ENCODE measurements at places on chromosomes 11 and 22.

DNA sequence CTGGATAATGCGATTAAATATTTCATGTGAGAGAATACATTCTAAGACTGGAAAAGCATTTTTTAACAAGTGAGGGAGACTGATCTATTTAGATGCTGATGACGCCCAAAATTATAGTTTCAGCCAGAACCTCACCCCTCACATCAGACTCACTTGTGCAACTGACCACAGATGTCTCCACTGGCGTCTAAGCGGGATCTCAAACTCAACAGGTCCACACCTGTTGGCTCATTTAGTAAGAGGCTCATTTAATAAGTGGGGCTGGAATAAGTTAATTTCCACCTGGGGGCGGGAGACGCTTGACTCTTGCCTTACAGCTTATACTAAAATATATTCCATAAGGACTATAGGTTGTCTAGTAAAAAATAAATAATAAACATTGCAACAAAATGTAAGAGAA is 47.5 kb downstream of the MORC2 start:
- no peak for DNase-seq

- no peak for DNase-seq
Measured at GRCh38 chr22:34055525-34056200, 135.4 kb upstream of the LARGE1 start.

DNA sequence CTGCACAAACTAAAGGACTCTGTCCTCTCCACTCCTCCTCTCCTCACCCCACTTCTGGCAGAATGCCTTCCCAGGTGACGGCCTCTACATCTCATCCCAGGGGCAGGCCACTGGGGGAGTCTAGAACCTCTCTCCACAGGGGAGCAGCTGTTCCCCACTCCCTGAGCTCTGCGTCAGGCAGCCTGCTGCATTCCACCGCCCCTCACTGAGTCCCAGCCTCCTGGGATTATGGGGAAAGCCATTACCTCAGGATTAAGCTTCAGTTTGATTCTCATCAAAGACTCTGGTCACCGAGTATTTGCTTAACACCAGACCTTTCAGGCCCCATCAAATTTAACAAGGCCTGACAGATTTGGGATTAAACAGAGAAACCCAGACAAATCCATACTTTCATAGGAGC is 405.9 kb downstream of the NXPE2 start:
- DNase-seq, result no peak

GRCh38 chr11:107688322-107688918 is 23.4 kb downstream of the SLN start:
- DNase-seq, result no peak

DNA sequence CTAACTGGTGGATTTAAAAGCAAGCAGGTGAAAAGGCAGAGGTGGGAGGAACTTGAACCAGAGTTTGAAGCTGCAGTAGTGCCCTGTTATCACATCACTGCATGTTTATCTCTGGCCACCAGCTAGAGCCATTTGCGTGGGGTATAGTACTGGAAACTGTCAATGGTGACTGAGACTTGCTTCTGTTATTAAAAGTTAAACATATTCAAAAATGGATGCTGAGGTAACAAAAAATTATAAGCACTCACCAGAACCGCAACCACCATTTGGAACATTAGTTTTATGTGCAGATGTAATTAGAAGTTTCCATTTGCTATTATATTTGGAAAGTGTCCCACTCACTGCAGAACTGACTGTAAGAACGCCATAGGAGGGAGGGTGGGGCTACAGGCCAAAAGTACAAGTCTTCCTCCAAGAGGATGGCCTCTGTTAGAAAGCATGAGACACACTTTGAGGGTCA is 1.2 kb upstream of the CD59 start:
- DNase-seq, result no peak

- DNase-seq, result no peak
Measured at GRCh38 chr11:5665051-5665570, 19.8 kb downstream of the TRIM5 start.

GRCh38 chr11:119222308-119222707 is 16.2 kb downstream of the CBL start:
- DNase-seq, result no peak

DNA sequence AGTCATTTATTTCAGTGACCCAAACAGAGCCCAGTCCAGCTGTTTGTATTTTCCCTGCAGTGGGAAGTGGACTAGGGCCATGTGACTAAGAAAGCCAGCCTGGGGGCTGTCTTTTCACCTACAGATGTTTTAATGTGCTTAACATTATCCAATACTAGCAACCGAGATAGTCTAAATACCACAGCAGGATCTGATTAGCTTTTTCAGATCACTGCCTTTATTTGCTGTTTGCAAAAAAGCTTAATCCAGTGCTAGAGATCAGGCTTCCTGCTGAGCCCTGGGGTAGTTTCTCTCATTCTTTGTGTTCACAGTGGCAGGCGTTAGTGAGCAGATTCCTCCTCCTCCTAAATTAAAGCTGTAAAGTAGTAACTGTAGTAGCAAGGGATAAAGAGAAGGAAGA is 35.0 kb downstream of the ZC3H12C start:
- no peak for DNase-seq

DNA sequence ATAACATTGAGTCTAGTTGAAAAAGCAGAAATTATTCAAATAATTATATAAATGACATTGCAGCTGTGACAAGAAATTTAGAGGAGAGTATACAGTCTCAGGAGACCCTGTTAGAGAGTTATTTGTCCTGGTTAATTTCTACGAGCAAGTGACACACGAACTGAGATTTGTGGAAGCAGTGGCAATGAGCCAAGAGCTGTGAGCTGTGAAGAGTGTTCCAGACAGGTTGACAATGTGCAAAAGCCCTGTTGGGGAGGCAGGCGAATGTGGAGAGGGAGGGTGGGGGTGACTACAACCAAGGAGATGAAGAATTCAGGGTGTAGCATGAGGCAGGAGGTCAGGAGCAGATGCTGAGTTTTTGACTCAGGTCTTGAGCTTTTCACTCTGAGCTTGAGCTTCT is 620.2 kb upstream of the TENM4 start:
- no peak for DNase-seq

DNA sequence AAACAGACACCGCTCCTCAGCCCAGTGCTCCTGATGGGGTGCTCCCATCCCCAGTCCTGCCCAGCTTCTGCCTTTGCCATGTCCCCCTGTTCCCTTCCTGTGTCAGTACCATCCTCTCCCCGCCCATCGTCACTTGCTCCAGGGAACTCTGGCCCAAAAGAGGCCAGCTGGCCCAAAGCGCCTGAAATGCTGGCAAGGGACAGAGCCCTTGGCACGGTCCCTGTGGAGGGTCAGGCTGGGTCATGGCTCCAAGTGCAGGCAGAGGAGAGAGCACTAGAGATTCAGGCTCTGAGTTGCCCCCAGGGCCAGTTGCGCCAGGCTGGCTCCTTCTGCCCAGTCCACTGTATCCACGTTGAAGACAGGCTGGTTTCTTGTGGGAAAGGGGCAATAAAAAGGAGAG is 8.4 kb upstream of the HDHD5 start:
- DNase-seq, result no peak

DNA sequence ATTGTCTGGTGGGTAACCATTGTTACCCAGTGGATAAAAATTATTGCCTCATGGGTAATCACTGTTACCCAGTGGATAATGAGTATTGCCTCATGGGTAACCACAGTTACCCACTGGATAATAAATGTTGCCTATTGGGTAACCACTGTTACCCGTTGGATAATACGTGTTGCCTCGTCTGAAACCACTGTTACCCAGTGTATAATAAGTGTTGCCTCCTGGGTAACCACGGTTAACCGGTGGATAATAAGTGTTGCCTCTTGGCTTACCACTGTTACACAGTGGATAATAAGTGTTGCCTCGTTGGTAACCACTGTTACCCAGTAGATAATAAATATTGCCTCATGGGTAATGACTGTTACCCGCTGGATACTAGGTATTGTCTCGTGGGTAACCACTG is 20.9 kb upstream of the NXPE4 start:
- no peak for DNase-seq

- DNase-seq, result no peak
Measured at GRCh38 chr11:112163875-112164685, at the start of gene IL18. TSS of gene IL18 (minus strand) at chr11:112164094. CDS start at chr11:112155053, 9,041 bp downstream.

DNA sequence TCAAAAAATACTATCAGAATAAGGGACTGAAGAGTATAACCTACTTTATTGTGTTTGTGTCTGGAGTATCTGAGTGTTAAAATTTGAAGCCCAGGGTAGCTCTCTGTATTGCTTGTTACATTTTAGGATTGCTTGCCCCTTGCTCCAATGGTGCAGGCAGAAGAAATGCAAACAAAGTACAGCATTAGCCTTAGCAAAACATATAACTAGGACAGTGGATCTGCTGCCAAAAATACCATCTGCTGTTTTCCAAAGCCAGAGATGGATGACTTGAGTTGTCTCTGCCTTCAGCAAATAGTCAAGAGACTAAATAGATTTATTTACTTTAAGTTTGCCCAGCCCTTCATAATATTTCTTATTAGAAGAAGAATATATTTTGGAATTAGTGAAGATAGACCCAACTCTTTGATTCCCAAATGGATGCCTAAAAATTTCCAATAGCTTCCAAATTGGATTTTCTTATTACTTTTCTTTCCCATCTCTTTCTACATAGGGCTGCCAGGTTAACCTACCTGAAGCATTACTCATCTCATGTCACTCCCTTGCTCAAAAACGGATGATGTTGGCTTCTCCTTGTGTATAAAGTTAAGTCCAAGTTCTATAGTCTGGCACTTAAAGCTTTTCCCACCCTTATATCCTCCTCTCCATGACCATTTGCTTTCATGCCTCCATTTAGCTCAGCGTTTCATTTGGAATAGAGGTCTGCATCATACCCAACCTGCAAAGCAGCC is 66.3 kb downstream of the LDLRAD3 start:
- DNase-seq, result no peak

- DNase-seq, result no peak
Measured at GRCh38 chr11:64391839-64392238, 32.9 kb downstream of the RPS6KA4 start.

DNA sequence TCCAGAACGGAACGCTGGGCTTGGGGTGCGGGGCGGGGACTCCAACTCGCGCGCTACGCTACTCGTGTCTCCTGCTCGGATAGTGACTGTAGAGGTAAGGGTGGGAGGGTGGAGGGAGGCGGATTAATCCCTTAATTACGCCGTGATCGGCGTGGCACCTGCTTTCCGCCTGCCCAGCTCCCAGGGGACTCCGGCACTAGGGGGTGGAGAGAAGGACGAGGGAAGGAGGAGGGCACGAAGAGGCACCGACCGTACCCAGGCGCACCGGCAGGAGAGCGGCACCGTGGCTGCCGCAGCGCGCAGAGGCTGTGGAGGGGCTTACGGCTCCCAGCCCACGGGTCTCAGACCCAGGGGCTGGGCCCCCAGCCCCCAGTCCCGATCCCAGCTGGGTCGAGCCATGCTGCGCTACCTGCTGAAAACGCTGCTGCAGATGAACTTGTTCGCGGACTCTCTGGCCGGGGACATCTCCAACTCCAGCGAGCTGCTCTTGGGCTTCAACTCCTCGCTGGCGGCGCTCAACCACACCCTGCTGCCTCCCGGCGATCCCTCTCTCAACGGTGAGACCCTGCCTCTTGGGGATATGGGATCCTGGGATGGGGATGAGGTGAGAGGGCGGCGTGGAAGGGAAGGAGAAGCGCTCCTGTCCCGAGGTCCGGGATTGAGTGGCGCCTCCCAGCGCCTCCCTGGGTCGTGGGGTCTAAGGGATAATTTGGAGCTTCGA is at the start of gene ROBO3:
TSS of gene ROBO3 (plus strand) at position 252 of the 721 bp plus-strand sequence. CDS start at position 398, 146 bp downstream.
- DNase-seq, result no peak

- no peak for DNase-seq
Measured at GRCh38 chr11:10762185-10762584, 11.1 kb downstream of the CTR9 start.

DNA sequence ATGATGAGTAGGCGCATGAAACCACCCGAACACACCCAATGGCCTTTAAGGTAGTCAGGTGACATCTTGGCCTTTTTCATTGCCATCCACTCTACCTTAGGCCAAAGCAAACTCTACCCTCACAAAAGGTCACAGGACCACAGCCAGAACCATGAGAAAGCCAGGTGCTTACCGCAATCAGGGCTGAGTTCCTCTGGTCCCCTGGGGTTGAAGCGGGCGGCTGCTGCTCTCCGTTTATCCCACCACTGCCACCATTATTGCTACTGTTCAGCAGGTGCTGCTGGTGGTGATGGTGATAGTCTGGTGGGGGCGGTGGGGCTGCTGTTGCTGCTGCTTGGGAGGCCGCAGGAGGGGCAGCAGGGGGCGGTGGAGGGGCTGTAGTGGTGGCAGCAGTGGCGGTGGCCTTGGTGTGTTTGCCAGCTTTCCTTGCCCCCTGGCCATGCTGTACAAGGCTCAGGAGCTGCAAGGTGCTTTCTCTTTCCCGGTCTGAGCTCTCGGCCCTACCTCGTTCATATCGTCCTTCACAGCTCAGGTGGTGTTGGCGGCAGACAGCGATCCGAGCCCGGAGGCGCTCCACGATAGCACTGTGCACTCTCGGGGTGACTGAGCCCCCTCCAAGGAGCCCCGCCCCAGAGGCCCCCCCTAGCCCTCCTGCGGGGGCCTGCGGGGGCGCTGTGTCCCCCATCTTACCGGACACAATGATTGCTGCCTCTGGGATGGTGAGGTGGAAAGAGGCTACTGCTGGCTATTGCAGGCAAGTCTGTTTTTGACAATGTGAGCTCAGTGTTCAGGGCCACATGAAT is 1.6 kb downstream of the MAML2 start:
- DNase-seq, result no peak

- DNase-seq, result no peak
Measured at GRCh38 chr11:4991060-4991459, 3.6 kb upstream of the OR51L1 start.

- no peak for DNase-seq
Measured at GRCh38 chr11:2779981-2780849, 80.4 kb upstream of the KCNQ1OT1 start.

DNA sequence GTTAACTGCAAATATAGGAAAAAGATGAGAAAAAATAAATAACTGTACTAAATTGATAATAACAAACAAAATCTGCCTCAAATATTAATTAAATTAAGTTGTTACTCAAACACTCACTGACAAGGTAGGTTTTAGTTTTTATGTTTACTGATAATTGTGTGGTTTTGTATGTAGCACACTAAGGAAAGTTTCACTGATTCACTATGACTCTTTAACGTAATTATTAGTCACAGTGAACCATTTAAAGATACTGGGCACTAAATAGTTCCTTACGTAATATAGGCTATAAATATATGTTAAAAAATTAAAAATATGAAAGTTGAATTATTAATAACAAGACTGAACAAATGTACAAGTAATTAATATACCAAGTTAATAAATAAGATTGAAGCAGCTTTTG is 2330.0 kb upstream of the RAG2 start:
- no peak for DNase-seq

- DNase-seq, result no peak
Measured at GRCh38 chr11:116910378-116910777, 73.0 kb upstream of the APOA1 start.

DNA sequence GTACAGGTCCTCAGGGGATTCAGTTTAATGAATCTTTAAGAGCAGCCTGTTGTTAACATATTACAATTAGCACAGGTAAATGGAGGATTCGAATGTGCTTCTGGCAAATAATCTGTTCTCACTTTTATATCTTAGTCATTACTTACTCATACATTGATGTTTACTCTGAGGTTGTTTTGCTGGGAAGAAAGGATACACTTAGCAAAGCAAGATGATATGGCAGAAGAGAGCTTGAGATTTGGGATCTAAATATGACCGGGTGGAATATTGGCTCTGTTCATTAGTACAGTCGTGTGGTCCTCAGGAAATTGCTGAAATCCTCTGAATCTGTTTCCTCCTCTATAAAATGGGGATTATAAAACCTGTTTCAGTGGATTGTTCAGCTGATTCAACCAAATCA is 59.7 kb downstream of the SPON1 start:
- DNase-seq, result no peak

GRCh38 chr11:74680035-74680671 is 51.1 kb downstream of the CHRDL2 start:
- no peak for DNase-seq
